Central memory CD8-positive, alpha-beta T cell (primary cell): ENCODE measurements at places on chromosomes 7 and 10.

GRCh38 chr7:119482209-119482608 is 790.8 kb upstream of the KCND2 start:
- no peaks in the 10 kb centered on the region for H3K4me1 ChIP-seq

GRCh38 chr7:100736671-100737070 is 3.3 kb downstream of the ZAN start:
- H3K4me1 ChIP-seq = no peaks in the 10 kb centered on the region
- no peak overlapping the region for H3K4me3 ChIP-seq
- no peak for DNase-seq
- peaks cover 10% of the 10 kb centered on the region for H3K27me3 ChIP-seq
- no peak overlapping the region for H3K27ac ChIP-seq

DNA sequence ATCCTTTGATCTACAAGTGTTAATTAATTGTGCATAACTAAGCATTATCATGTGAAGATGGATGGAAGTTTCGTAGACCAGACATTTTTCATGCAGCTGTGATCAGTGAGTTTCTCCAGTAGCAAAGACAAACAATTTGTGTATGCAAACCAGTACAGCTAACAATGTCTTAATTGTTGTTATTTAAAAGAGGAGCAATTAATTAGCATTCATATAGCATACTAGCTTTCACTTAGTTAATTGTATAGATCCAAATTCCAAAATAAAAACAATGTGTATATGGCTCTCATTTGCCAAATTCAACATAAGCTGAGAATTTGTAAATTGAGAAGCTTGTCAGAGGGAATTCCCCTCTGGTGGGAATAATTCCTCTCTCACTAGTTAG is 22.6 kb upstream of the PRKCQ start:
- H3K4me1 ChIP-seq = peaks cover 37% of the 10 kb centered on the region
- peaks cover 11% of the 10 kb centered on the region for H3K36me3 ChIP-seq
- no peak overlapping the region for H3K27ac ChIP-seq
- no peak for DNase-seq
- no peak overlapping the region for H3K4me3 ChIP-seq

- peaks cover 6% of the 10 kb centered on the region for H3K4me1 ChIP-seq
- H3K36me3 ChIP-seq = no peaks in the 10 kb centered on the region
- H3K27ac ChIP-seq = no peak overlapping the region
- no peak overlapping the region for H3K4me3 ChIP-seq
Observed at GRCh38 chr10:3043512-3044368, 23.6 kb upstream of the PFKP start.

- no peaks in the 10 kb centered on the region for H3K36me3 ChIP-seq
- no peak overlapping the region for H3K4me3 ChIP-seq
- H3K27ac ChIP-seq = no peak overlapping the region
- no peak for DNase-seq
- no peaks in the 10 kb centered on the region for H3K4me1 ChIP-seq
Observed at GRCh38 chr10:78184851-78185692, 151.4 kb downstream of the RPS24 start.
